ENCODE measurements at places on chromosomes 11 and 22. TPM values are rescaled to one million over a fixed set of nuclear protein-coding genes. Genes with fewer than 3 reads are reported as not detected.

The SCN3B gene
- 1.6 TPM for total RNA-seq

The TMEM179B gene
- total RNA-seq: 61.0 TPM

The OR5B3 gene
- total RNA-seq: not detected

The SCUBE1 gene
- total RNA-seq: 6.2 TPM

The P2RY6 gene
- 3.1 TPM for total RNA-seq

The MRGPRE gene
- total RNA-seq: 0.18 TPM

The PRAME gene
- 1.5 TPM for total RNA-seq

The NPAS4 gene
- total RNA-seq: 0.09 TPM

The PTPN5 gene
- not detected for total RNA-seq

The ELFN2 gene
- total RNA-seq: 6.8 TPM

The LRRC32 gene
- total RNA-seq: 69.9 TPM

The TUBA8 gene
- 2.1 TPM for total RNA-seq

The PEX16 gene
- 14.2 TPM for total RNA-seq

The NAV2 gene
- 31.5 TPM for total RNA-seq

DNA sequence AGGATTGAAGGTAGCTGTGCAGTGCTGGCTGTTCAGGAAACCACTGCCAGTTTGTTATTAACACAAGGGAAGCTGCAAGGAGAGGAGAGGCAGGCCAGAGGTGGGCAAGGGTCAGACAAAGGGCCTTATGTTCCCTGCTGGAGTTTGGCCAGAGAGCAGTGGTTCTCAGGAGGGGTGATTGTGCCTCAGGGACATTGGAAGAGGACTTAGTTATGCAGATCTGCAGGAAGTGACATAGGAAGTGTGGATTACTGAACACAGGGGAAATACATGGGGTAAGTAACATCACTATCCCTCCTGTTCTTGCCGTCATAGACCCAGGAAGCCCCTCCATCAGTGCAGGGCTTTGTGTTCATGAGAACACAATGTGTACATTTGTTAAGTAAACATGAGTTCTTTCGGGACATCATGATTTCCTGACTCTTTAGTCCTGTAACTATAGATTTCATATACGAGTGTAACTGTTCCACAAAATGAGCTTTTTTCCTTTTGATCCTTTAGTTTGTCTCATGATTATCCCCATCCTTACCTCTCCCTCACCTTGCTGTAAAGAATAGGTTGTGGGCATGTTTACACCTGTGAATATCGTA is 5.9 kb downstream of the SRRD start:
- DNase-seq: no peak

DNA sequence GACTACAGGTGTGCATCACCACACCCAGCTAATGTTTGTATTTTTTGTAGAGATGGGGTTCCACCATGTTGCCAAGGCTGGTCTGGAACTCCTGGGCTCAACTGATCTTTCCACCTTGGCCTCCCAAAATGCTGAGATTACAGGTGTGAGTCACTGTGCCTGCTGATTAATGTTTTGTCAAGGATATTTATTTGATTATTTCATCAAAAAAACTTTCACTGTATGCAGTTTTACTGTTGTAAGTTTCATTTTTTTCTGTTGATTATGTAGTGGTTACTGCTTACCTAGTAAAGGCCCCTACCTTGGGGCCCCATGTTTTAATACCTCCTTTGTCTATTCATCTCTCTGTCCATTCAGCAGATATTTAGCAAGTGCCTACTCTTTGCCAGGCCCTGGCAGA is 16.7 kb upstream of the FAM168A start:
- no peak for DNase-seq

GRCh38 chr11:15575409-15575808 is 460.7 kb downstream of the INSC start:
- no peak for DNase-seq

DNA sequence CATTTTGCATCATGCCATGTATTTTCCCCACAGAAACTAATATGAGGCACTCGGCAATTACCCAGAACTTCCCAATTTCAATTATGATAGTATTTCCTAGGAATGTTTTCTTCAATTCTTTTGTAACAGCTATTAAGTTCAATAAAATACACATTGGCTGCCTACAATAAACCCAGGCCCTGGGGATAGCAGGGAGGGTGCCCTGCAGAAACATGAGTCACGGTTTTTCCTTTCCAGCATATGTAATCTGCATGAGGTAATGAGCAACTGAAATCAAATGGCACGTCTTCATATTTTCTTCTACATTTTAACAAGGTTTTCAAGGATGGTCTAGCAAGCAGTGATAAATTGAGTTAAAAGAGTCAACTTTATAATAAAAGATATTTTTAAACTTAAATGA is 32.0 kb downstream of the GUCY1A2 start:
- no peak for DNase-seq

- DNase-seq: no peak
Observed at GRCh38 chr11:34359548-34359891, 1.7 kb upstream of the ABTB2 start.

DNA sequence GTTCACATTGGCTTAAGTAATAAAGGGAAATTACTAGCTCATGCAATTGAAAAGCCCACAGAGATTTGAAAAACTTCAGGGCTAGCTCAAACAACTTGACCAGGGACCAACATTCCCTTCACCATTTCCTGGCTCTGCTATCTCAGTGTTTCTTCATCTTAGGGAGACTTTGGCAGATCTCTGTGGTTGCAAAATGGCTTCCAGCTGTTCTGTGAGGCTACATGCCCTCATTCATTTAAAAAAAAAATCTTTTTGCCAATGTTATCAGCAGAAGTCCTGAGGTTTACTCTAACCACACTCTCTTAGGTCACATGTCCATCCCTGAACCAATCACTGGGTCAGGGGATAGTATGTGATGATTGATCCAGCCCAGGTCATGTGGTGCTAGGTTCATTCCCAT is 13.9 kb upstream of the RASSF10 start:
- DNase-seq: peak; percentile 83

DNA sequence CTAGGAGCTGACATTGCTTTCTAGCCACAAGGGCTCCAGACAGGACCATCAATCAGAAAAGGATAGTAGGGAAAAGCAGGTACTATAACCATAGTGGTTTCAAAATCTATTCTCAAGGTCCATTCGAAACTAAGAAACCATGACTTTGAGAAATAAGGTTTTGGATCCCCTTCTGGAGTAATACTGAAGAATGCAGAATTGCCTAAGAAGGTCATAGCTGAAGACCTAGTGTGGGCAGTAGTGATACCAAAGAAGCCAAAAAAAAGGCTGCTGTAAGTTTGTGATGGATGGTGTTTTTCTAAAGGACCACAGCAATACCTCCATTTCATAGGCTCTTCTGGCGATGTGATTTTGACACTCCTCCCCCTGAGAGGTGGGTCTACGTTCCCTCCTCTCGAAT is 163.1 kb downstream of the MAML2 start:
- DNase-seq: no peak

DNA sequence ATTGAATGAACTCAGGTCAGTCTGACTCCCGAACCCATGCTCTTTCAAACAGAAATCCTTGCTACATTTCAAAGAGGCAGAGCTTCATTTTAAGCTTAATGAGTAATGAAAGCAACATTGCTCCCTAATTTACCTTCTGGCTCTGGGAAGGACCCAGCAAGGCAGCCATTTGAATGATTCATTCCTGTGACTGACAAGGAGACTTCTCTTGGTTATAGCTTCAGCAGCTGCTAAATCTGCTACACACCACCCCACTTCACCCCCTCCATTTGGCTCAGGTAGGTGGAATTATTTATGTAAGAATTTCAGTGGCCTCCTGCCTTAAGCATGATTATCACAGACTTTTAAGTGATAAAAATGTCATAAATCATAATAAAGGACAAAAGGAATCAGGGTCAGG is 117.7 kb downstream of the KCNC1 start:
- DNase-seq: no peak

DNA sequence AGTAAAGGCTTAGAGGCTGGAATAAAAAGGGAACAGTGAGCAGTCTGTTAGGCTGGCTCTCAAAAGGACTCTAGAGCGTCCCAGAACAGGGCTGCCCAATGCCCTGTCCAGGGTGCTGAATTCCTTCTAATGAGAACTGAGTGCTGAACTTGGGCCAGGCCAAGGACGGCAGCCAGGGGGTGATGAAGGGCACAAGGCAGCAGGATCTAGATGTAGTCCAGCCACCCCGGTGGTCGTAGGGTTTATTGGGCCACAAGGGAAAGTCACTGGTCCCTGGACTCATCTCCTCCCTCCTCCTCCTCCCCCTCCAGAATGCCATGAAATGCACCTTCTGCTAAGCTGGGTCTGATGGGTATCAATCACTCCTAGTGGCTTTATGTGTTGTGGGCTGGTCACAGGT is 19.2 kb downstream of the NPTXR start:
- peak; percentile 91 for DNase-seq

GRCh38 chr22:41725510-41726110 is 26.3 kb downstream of the MEI1 start:
- DNase-seq: no peak

GRCh38 chr11:95977534-95978174 is 53.7 kb upstream of the MTMR2 start:
- DNase-seq: no peak

DNA sequence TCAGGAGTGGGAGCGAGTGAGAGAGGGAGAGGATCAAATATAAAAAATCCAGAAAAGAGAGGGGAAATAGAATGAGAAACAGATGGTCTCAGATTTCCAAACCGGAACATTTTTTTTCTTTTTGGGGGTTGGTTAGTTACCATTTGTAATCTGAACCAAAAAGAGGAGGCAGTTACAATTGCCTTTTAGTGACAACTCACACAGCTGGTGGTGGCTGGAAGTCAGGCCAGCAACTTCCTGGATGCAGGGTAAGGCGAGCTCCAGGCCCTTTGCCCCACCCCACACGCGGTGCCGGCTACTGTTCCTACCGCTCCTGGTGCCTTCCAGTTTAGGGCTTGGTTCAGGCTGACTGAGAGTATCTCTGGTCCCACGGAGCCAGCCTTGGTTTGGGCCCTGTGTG is 21.0 kb upstream of the UBASH3B start:
- peak; percentile 63 for DNase-seq

DNA sequence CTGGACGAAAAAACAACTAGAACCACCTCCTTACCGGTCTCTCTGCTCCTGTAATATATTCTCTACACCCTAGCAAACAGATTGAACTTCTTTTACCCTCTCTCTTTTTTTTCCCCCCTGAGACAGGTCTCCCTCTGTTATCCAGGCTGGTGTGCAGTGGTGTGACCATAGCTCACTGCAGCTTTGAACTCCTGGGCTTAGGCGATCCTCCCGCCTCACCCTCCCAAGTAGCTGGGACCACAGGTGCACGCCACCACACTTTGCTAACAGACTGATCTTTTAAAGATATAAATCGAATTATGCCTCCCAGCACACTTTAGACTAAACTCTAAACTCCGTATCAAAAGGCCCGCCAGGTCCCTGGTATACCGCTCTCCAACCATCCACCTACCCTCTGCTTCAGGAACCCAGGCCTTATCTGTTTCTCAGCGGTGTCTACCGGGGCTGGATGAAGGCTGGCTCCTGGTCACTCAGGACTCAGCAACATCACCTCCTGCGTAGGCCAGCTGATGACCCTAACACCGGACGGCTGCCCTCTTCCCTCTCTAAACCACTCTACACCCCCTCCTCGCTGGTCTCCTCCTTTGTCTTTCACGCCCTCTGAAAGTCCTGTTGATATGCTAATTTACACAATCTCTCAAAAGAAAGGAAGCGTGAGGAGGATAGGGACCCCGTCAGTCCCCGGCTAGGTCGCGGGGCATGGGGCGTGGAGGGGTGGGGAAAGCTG is 745 bp downstream of the C22orf39 start:
- DNase-seq: no peak

DNA sequence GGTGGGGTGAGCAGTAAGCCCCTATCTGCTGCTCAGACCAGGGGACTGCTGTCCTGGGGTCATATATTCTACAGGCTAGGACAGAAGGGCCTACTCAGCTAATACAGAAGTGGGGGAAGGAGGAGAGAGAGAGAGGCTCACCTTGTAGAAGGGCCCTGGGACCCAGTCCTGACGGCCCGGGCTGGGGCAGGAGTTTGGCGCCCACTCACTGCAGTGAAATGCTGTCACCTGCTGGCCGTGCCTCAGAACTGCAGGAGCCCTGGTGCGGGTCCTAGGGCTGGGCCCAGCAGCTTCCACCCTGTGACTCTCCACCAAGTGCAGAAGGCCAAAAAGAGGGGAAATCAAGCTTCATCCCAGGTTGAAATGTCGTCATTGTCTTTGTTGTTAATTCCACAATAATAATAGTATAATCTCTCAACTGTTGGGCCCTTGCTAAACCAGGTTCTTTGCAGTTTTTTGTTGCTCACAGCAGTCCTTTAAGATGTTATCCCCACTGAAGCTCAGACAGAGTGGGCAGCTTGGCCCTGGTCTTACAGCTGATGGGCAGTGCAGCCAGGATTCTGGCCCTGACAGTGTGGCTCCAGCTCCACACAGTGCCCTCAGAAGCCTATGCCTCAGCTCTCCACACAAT is 29.6 kb downstream of the TRIM29 start:
- DNase-seq: peak; percentile 76

DNA sequence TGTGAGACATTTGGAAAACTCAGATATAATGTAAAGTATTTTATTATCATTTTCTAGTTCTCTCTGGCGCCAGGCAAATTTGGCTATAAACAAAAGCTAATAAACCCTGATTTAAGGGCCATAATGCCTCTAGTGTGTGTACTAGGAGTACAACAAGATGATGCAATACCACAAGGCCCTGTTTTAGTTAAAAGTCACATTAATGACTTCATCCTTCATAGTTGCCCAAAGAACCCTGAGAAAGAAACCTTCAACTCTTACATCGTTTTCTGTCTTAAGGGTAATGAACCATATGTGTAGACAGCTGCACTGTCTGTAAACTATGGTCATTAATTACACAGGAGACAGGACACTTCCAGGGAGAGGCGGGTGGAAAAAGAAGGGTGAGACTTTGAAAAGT is 538.4 kb downstream of the FAM181B start:
- no peak for DNase-seq

GRCh38 chr11:94958121-94958696 is 15.1 kb downstream of the CWC15 start:
- no peak for DNase-seq

DNA sequence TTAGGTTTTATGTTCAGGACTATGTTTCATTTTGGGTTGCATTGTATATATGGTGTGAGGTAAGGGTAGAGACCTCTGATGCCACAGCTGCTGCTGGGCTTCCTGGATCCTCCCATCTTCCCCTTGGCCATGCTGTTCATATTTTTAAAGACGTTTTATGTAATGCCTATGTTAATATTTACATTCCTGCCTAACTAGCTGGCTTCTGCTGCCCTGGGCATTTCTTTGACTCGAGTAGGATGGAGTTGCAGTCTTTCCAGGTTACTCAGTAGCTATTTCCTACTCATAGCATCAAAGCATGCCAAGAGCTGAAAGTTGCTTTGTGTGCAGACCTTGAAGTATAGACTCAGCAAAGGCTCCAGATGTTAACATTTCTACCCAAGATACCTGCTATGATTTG is 220.5 kb upstream of the CADM1 start:
- DNase-seq: no peak

GRCh38 chr11:14418801-14419417 is 59.9 kb upstream of the RRAS2 start:
- DNase-seq: no peak

- DNase-seq: no peak
Observed at GRCh38 chr11:12778240-12778905, 104.2 kb downstream of the TEAD1 start.

- no peak for DNase-seq
Observed at GRCh38 chr22:26906464-26906863, 249.1 kb downstream of the MIAT start.

- no peak for DNase-seq
Observed at GRCh38 chr11:58621586-58622262, 741 bp upstream of the CNTF start.
